ENCODE measurements at places on chromosomes 4 and X. TPM values are rescaled to one million over a fixed set of nuclear protein-coding genes. Genes with fewer than 3 reads are reported as not detected.

CCDC149 gene
- 2.7 TPM for total RNA-seq

IL2RG gene
- 119 TPM for total RNA-seq

HNRNPDL gene
- 77.0 TPM for total RNA-seq

ZNF518B gene
- 21.8 TPM for total RNA-seq

NOX1 gene
- not detected for total RNA-seq

FAT1 gene
- 0.81 TPM for total RNA-seq

SH3RF1 gene
- 12.1 TPM for total RNA-seq

SYTL5 gene
- total RNA-seq = not detected

EGFL6 gene
- not detected for total RNA-seq

ALPK1 gene
- 15.9 TPM for total RNA-seq

SLC4A4 gene
- 0.27 TPM for total RNA-seq

DNA sequence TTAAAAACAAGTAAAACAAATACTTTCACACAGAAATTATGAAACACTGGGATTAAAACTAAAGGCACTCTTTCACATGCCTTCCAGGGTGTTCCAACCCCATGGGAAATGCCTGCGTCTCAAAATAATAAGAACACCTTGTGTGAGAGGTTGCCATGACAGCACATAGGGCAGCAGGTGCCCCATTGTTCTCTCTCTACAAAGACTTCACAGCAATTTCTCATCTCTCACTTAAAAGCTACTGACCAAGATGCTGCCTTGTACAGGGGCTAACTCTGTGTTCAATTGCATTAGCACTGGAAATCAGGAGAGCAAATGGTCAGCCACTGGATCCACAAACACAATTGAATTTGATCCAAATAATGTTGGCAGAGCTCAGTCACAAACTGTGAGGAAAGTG is 102.5 kb upstream of the GALNTL6 start:
- no peak for DNase-seq

DNA sequence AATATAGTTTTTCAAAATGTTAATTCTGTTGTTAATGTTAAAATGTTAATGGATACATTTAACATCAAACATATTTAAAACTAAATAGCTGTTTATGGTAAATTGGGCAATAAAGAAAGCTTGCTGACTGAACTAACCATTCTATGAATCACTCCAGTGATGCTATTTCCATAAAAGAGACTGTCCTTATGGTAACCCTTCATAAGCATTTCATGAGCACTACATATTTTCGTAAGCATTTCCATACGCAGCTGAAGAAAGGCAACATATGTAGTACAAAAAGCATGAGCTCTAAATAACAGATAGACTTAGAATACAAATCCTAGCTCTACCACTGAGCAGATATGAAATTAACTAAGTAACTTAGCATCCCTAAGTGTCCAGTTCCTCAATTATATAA is 188.9 kb downstream of the COL25A1 start:
- DNase-seq = no peak

GRCh38 chr4:153076861-153077260 is 127.4 kb upstream of the TRIM2 start:
- no peak for DNase-seq

GRCh38 chrX:27591938-27592337 is 1.8 kb downstream of the DCAF8L2 start:
- no peak for DNase-seq

GRCh38 chr4:110636171-110636679 is 13.3 kb upstream of the PITX2 start:
- peak; percentile 32 for DNase-seq

DNA sequence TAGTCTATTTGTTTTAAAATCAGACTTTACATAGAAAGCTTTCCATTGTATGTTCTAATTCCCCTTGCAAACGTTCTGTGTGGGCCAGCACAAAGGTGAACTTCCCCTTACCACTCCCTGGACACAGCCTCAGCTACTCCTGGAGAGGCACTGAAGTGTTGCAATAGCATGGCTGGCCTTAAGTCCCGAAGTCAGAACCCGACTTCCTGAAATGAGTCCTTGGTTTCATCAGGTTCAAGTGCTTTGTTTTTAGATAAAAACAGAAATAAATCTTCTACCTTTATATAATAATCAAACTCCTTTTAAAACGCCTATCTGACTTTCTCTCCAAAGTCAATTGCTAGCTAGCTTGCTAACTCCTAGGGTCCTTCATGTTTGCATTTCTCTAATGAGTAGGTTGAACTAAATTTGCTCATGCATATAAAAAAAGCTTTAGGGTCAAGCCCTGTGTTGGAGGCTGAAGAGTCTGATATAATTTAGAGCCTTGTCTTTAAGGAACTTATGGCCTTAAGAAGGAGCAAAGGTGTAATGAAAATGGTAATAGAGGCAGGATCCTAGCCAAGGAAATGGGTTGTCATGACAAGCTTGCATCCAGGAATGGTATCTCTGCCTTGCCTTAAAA is 9.0 kb downstream of the BMP3 start:
- no peak for DNase-seq

DNA sequence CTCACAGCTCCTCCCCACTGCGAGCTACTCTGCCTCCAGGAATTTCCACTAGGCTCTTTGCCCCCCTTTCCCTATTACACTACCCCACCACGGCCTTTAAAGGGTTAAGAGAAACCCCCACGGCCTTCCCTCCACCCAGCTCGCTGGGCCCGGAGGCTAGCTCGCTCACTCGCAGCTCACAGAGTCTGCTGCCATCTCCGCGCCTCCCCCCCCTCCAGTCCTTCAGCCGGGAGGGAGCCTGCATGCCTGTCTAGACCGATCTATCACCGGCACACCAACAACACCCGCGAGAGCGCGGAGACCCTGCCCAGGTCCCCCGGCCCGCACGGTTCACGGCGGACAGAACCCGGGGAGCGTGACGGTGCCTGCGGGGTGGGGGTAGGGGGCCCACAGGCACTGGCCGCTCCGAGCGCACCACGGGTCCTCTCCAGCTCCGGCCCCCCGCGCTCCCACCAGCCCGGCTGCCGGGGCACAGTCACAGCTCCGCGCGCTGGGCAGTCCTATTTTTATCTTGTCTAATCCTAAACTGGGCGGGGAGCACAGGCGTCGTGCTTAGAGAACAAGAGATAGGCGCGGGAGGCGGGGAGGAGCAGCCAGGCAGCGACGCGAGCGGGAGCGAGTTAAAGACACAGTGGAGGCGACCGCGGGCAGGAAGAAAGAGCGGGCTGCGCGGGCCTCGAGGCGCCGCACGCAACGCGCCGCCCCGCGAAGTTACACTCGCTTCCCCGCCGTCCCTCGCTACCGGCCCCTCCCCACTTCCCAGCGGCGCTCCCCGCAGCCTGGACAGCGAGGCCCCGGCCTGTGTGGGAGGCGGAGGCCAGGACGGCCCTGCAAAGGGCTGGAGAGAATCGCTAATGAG is 3.5 kb downstream of the BCOR start:
- no peak for DNase-seq

- peak; percentile 2 for DNase-seq
Observed at GRCh38 chrX:103629318-103630170, 769 bp downstream of the TCEAL1 start.

DNA sequence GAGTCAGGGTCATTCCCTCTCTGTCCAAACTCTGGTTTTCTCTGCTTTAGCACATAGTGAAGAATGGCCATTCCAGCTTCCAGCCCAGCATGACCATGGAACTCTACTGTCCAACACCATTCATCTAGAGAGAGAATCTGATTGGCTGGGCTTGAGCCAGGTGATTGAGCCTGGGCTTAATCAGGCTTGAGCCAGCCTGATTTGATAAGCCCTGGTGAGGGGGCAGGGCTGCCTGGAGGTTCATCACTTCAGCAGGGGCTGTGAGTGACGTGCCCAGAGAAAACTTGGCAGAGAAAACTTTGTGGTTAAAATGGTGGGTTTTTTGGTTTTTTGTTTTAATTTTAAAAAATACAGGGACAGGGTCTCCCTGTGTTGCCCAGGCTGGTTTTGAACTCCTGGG is 62.5 kb downstream of the KIAA0232 start:
- no peak for DNase-seq

- no peak for DNase-seq
Observed at GRCh38 chrX:41922431-41923151, 763 bp downstream of the CASK start.

GRCh38 chr4:163810755-163811154 is 316.3 kb downstream of the TMA16 start:
- DNase-seq = no peak

DNA sequence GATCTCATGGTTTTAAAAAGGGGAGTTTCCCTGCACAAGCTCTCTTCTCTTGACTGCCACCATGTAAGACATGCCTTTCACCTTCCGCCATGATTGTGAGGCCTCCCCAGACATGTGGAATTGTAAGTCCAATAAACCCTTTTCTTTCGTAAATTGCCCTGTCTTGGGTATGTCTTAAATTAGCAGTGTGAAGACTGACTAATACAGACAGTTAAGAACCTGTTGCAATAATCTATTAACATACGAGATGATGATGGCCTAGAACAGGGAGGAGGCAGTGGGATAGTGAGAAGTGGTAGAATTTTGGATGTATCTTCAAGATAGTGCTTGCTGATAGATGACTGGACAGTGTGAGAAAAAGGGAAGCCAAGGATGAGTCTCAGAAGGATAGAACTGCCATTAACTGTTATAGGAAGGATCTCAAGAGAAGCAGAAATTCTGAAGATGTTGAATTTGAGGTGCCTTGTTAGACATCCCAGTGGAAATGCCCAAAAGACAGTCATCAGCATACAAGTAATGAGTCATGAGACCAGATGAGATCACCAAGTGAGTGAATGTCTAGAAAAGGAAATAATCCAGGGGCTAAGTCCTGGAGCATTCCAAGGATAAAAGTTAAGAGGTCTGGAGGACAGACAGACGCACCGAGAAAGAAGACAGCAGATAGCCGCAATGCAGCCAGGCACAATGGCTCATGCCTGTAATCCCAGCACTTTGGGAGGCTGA is 38.8 kb upstream of the UGDH start:
- no peak for DNase-seq

GRCh38 chr4:47704693-47705325 is 133.1 kb downstream of the CORIN start:
- DNase-seq = peak; percentile 57

DNA sequence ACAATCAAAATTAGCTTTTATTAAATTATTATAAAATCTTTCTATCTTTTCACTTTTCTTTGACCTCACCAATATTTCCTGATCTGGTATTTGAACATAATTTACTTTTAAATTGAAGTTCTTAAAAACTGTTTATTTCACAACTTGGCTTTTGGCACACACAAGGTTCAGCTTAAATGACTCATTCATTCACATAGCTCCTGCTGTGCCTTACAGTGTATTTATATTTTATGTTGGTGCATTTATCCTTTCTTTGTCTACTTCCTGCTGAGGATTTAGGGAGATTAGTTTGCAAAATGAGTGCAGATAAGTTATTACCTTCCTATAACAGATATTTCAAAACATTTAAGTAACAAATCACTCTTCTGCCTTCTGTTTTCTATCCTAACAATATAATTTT is 430.6 kb downstream of the DTHD1 start:
- no peak for DNase-seq

- DNase-seq = no peak
Observed at GRCh38 chrX:41779941-41780340, 56.0 kb downstream of the GPR82 start.

- no peak for DNase-seq
Observed at GRCh38 chr4:24889991-24890390, 22.9 kb downstream of the CCDC149 start.

DNA sequence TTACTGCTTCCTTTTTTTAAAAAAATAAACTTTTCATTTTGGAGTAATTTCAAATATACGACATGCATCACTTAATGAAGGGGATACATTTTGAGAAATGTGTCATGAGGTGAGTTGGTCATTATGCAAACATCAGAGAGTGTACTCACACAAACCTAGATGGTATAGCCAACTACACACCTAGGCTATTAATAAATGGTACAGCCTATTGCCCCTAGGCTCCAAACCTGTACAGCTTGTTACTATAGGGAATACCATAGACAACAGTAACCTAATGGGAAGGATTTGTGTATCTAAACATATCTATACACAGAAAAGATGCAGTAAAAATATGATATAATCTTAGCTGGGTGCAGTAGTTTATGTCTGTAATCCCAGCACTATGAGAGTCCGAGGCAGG is 29.1 kb downstream of the SETD7 start:
- no peak for DNase-seq

DNA sequence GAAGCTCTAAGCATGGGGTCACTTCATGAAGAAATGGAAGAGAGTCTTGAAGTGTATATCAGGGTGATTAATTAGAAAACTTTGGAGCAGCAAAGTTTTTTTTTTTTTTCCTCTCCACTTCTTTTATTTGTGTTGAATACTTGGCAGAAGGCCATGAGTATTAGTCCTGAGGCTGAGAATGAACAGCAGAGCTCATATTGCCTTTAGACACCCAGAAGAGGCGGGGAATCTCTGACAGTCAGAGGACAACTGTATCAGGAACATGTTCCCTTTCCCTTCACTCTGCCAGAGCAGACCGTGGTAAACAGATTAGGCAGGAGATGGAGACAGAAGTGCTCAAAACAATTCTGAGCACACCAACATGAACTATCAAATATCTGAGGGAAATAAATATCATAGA is 300.9 kb downstream of the FAM47A start:
- DNase-seq = no peak

Measured in hematopoietic multipotent progenitor cell (in vitro differentiated cells).